Cardiac septum (tissue), 1 donor: ENCODE measurements at places on chromosomes 5 and 9. TPM values are rescaled to one million over a fixed set of nuclear protein-coding genes. Genes with fewer than 3 reads are reported as not detected.

SECISBP2 gene
- total RNA-seq = 21.2 TPM

TAF11L13 gene
- not detected for total RNA-seq

DNA sequence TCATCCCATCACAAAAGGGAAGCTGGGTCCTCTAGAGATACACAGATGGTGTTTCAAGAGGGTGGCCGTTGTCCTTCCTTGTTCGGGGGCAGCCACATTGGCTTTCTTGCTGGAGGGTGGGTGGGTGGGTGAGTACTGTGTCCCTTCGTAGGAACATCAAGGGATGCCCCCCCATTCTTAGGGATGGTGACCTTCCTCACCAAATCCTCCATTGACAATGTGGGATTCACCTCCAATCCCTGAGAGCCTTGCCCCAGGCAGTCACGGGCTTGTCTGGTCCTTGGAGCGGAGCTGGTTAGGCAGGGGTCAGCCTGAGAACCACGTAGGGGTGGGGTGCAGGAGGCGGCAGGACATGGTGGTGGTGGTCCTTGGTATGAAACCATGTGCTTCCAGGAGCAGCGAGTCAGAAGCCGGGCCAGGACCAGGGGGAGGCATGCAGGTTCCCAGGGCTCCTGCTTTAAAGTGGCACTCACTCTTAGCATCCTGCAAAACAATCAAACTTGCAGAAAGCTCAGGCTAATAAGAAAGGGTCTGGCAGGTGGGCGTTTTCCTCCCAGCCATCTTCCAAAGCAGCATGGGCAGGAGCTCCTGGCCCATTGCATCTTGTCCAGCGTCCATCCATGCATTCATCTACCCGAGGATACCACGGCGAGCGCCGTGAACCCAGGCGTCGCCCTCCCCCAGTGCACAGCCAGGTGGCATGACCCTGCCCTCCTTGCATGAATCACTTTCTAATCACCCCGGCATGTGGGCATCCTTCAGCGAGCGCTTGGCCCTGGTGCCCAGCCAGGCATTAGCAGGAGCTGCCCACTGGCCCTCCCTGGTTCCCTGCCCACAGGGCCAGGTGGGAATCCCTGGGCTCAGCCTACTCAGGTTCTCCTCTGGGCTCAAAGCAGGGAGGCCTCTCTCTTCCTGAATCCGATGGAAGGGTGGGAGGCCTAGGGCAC is 76.4 kb downstream of the NTNG2 start:
- no peak for DNase-seq

GRCh38 chr9:137564134-137564533 is 12.5 kb downstream of the MRPL41 start:
- DNase-seq = no peak

DNA sequence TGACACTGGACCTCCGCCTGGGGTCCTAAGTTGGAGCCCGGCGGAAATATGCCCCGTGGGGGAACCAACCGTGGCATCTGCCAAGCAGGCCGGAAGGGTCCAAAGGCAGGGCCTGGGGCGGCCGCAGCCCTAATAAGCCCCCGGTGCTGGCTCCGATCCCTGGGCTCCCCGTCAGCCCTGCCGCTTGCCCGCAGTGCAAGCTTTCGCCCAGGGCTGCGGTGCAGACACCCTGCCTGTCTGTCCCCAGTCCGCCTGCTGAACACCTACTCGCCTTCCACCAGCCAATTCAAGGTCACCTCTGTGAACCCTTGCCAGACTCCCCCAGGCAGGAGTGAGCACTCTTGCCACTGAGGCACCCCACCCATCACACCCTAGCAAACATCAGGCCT is 502 bp upstream of the PTGR1 start:
- DNase-seq = no peak

- no peak for DNase-seq
These were observed 58.7 kb downstream of the SLC46A2 start for GRCh38 chr9:112831969-112832368.

DNA sequence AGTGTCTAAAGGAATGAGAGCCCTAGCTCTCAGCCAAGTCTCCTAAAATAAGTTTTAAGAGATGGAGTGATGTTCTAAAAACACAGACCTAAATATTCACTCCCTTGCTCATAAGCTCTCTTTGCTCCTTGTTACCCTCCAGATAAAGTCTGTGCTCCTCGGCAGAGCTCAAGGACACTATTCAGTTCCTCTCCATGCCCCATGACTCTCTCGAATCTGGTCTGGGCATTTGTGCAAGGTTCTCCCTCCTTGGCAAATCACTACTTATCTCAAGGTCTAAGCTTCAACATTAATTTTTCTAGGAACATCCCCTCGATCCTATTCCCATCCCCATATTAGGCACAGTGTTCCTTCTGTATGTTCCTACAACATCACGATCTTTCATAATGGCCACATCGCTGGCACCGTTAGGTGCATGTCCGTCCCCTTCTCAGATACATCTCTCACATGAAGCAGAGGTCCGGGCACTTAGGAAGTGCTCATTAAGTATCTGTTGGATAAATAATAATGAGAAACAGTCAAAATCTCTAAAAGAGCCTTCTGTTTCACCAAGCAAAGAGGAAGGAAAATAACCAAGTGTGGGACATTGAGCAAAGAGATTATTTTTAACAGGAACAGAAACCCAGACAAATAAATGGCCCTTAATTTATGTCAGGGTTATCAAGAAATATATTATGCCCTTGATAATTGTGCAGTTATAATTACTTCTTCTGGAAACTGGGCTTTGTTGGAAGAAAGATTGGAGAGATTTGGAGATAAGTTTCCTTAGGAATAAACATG is 85.9 kb upstream of the HTR4 start:
- no peak for DNase-seq
